ENCODE measurements at places on chromosomes 4 and X. TPM values are rescaled to one million over a fixed set of nuclear protein-coding genes. Genes with fewer than 3 reads are reported as not detected.

The DDX3X gene
- total RNA-seq, result 194 TPM

The IGFBP7 gene
- 251 TPM for total RNA-seq

The PARM1 gene
- total RNA-seq, result 0.40 TPM

The C1QTNF7 gene
- total RNA-seq, result not detected

The TLR3 gene
- total RNA-seq, result 0.40 TPM

The CFAP99 gene
- 0.06 TPM for total RNA-seq
